ENCODE measurements at places on chromosomes 12 and 14. TPM values are rescaled to one million over a fixed set of nuclear protein-coding genes. Genes with fewer than 3 reads are reported as not detected.

TCL1B gene
- not detected for total RNA-seq

GLI1 gene
- total RNA-seq: 7.7 TPM

ATP2A2 gene
- total RNA-seq: 336 TPM

ST8SIA1 gene
- total RNA-seq: not detected

BATF gene
- not detected for total RNA-seq

PMCH gene
- not detected for total RNA-seq

TPPP2 gene
- not detected for total RNA-seq

Measured in A549 treated with RU486 at 1 μM for 4 hours (cell line).